T-helper 17 cell (primary cell): ENCODE measurements at places on chromosomes 5 and 9. TPM values are rescaled to one million over a fixed set of nuclear protein-coding genes. Genes with fewer than 3 reads are reported as not detected.

CD72 gene
- total RNA-seq, result 3.5 TPM

ITGA2 gene
- total RNA-seq, result 1.8 TPM

DMRT2 gene
- not detected for total RNA-seq

DNA sequence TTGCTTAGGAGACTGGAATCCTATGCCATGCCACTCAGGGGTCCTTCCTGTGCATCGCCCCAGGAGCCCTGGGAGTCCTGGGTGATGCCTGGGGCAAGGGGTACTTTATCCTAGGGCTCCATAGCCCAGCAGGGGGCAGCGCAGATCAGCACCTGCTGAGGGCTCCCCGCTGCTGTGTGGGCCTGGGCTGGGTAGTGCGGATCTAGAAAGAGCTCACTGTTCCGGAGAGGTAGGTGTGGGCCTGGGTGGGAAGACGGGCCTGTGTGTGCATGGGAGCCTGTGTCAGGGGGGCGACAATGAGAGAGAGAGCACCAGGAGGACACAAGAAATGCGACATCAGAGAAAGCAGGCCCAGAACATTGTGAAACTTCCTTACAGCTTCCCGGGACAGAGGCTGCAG lies 11.4 kb upstream of the DAB2IP start:
- no peak overlapping the region for H3K27ac ChIP-seq
- H3K27me3 ChIP-seq, result peaks cover 31% of the 10 kb centered on the region
- no peak overlapping the region for H3K4me3 ChIP-seq
- peaks cover 4% of the 10 kb centered on the region for H3K4me1 ChIP-seq
- no peak for DNase-seq

DNA sequence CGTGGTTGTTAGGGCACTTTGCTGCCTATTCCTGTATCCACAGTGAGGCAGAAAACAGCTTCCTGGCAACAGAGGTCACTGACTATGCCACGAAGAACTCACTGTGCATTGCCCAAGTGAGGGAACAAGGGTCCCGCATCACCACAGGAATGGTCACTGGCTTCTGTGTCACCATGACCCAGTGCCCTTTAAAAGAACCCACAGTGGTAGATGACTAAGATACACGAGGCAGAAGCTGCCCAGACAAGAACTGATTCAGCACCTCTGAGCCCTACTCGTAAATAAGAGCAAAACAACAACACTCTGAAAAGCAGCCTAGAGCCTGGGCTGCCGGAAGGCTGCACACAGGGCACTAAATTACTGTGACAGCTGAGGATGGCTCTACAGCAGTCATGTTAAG lies 236.6 kb upstream of the RASEF start:
- no peak for DNase-seq
- no peak overlapping the region for H3K4me3 ChIP-seq
- no peak overlapping the region for H3K27ac ChIP-seq
- no peaks in the 10 kb centered on the region for H3K27me3 ChIP-seq

DNA sequence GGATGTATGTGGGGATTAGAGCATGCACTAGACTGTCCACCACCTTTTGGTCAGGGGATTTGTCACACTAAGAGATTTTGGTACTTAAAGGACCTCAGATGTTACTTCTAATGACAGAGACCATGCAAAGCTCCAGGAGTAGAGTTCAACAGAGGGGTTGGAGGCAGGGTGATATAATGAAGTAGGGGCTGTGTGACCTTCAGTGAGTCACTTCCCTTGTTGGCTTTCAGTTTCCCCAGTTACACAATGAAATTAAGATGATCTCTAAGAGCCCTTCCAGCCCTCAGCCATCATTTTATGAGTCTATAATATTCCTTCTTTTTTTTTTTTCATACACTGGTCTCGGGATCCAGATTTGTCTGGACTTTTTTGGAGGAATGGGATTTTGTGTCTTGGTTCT lies 26.8 kb downstream of the GLRA1 start:
- peaks cover 19% of the 10 kb centered on the region for H3K27me3 ChIP-seq
- peaks cover 4% of the 10 kb centered on the region for H3K4me1 ChIP-seq
- H3K36me3 ChIP-seq, result peaks cover 6% of the 10 kb centered on the region
- DNase-seq, result no peak
- H3K27ac ChIP-seq, result no peak overlapping the region

DNA sequence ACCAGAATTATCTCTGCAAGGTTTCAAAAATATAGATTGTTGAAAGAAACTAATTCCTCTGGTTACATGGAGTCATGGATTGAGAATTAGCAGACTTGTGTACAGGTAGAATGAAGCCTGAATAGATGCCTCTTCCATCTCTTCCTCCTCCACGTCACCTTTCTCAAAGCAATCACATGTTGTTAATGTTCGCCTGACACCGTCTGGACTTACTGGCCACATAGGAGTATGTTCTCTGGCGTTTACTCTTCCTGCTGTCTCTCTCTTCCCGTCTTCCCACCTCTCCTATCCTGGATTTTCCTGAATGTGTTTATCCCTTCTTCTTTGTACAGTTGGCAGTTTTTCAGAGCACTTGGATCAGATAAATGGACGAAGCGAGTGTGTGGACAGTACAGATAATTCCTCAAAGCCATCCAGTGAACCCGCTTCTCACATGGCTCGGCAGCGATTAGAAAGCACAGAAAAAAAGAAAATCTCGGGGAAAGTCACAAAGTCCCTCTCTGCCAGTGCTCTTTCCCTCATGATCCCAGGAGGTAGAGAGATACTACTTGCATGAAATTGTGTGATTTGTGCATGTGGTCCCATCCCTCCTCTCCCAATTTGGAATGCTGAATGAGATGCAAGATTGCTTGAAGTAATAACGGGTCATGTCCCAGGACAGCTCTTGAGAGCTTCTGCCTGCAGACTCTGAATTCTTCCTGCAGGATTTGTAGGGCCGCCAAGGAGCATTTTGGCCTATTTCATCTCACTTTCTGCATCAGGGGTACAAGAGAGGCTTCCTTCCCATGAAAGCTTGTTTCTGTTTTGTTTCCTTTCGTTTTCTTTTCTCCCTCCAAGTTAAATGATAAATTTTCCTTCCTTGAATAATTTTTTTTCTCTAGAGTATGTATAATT lies 47.3 kb downstream of the CD180 start:
- no peaks in the 10 kb centered on the region for H3K27me3 ChIP-seq
- H3K36me3 ChIP-seq, result peaks cover 5% of the 10 kb centered on the region
- H3K4me1 ChIP-seq, result peaks cover 2% of the 10 kb centered on the region

DNA sequence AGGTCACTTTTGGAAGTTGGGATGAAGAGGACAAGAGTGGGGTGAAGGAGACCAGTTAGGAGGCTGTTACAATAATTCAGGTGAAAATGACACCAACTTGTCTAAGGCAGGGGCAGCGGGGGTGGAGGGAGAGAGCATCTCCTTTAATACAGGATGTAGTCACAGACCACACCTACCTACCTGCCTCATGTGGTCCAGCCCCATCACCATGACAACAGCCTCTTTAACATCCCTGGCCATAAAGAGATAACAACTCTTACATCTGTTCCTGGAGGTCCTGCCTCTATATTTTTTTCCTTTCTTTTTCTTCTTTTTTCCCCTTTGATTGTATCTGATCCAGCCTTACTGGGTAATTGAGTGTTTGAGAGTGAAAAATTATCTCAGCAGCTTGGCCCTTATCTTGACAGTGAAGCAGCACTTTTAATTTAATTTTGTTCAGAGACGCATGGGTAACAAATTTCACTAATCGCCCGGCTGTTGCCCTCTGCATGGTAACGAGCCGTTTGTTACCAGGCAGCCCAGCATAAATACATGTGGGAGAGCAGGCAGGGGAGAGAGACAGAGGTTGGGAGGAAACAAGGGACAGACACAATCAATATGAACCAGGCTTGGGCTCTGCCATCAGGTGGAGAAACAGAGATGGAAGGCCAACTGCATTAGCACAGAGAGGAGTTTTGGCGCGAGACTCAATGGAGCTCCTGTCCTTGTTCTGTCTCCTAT lies 338.1 kb downstream of the ASTN2 start:
- no peaks in the 10 kb centered on the region for H3K4me1 ChIP-seq
- H3K4me3 ChIP-seq, result no peak overlapping the region
- H3K27ac ChIP-seq, result no peak overlapping the region
- no peak for DNase-seq
- no peaks in the 10 kb centered on the region for H3K27me3 ChIP-seq

- H3K27me3 ChIP-seq, result peaks cover 12% of the 10 kb centered on the region
- no peaks in the 10 kb centered on the region for H3K4me1 ChIP-seq
These were observed 56.3 kb downstream of the CETN3 start for GRCh38 chr5:90353254-90353653.
